ENCODE measurements at places on chromosomes 12 and 14.

- peak; percentile 67 for DNase-seq
Observed at GRCh38 chr12:3491938-3492792, 1.2 kb downstream of the PRMT8 start.

DNA sequence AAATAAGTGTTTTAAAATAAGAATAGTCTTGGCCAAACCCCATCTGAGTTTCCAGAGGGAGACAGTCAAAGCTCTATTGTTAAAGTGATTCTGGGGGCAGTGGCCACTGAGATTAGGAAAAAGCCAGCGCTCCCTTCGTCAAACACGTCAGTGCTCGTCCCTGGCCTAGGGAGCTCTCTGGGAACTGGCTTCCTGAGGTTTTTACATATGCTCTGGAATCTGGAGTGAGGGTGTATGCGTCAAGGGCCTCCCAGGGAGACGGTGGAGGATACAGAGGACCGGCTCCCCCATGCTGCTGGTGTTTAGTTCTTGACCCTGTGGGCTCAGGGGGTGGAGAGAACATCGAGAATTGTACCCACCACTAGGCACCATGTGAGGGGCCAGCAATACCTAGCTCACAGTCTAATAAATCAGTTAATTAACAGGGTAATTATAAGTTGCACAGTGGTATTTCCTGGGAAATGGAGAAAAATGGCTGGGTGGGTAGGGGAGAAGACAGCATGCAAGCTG lies 87.0 kb downstream of the SLC25A47 start:
- no peak for DNase-seq

GRCh38 chr12:26383041-26383440 lies 187.7 kb downstream of the SSPN start:
- no peak for DNase-seq

GRCh38 chr14:58444627-58445026 lies 17.1 kb downstream of the KIAA0586 start:
- no peak for DNase-seq

- DNase-seq = no peak
Observed at GRCh38 chr14:53193193-53193592, 40.1 kb upstream of the DDHD1 start.

DNA sequence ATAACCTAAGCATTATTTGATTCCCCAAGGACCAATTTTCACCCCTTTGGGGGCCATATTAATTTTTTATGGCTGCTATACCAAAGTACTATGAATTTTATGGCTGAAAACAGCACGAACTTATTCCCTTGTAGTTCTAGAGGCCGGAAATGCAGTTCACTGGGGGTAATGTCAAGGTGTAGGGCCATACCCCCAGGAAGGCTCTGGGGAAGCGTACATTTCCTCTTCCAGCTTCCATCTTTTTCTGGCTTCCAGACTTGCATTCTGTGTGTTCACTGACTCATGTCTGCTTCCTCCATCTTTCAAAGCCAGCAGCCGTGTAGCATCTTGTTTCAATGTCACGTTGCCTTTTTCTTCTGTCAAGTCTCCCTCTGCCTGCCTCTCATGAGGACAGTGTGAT lies 133.5 kb downstream of the BICD1 start:
- no peak for DNase-seq

DNA sequence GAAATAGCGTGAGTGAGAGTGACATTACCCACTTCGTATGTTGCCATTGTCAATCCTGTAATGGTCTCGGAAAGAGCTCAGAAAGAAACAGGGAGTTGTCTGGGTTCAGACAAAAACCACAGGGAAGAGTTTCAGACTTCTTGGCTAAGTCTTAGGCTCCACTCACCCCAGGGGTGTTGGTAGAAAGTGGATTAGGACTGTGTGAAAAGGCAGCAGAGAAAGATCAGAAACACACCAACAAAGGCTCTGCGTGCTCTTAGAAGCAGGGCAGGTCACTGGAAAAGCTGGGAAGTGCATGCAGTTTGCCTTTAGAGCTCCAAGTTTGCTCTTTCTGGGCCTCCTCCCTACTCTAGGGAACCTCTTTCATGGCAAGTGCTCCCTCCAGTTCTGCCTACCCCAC lies 106.1 kb upstream of the PLXNC1 start:
- peak; percentile 22 for DNase-seq

DNA sequence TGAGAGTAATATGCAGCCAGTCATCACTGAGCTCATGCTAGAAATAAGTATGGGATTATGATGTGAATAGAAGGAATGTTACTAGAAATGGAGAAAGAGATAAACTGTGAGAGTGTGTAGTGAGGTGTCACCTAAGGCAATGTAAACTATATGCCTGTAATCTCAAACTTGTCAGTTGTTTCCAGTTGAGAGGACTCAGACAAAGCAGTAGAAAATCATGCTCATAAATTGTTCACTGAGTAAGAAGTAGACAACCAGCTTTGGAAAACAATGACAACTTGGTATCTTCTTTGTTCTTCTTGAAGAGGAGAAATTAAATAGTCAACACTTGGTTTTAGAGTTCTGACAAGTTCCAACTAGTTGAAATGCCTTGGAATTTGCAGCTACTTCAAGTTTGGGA lies 148.5 kb upstream of the OR4E1 start:
- no peak for DNase-seq

DNA sequence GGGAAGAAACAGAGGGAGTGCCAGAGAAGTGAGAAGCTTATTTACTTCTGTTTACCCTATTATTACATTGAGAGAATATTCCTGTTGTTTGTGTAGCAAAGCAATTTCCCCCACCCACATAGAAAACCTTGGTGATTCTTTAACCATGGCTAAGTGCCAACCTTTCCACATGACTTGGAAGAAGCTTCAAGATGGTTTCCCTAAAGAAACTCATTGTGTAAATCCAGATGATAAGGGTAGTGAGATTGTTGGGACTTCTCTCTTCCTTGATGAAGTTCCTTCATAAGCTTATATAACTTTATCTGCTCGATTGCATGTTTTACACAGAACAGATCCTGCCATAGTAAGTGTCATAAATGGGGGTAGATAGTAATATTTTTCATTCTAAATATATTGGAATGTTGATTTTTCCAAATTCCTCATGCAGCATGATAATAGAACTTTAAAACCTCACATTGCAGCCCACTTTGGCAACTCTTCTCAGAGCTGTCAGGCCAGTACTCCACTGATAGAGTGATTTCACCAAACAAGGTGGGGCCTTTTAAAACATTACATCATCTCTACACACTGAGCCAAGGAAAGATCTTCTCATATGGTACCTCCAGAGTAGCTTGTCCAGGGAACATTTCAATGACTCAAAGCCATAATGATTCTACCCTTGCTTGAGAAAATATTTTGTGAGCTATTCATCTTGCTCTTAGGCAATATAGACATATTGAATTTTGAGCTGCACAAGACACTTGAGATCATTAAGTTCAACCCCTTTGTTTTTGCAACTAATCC lies 47.8 kb upstream of the KIF21A start:
- no peak for DNase-seq

GRCh38 chr14:91380610-91381371 lies 36.8 kb downstream of the CCDC88C start:
- peak; percentile 70 for DNase-seq

GRCh38 chr14:25411781-25412757 lies 362.1 kb upstream of the STXBP6 start:
- peak; percentile 64 for DNase-seq

GRCh38 chr12:54428050-54429013 lies 9.3 kb upstream of the ITGA5 start:
- no peak for DNase-seq

DNA sequence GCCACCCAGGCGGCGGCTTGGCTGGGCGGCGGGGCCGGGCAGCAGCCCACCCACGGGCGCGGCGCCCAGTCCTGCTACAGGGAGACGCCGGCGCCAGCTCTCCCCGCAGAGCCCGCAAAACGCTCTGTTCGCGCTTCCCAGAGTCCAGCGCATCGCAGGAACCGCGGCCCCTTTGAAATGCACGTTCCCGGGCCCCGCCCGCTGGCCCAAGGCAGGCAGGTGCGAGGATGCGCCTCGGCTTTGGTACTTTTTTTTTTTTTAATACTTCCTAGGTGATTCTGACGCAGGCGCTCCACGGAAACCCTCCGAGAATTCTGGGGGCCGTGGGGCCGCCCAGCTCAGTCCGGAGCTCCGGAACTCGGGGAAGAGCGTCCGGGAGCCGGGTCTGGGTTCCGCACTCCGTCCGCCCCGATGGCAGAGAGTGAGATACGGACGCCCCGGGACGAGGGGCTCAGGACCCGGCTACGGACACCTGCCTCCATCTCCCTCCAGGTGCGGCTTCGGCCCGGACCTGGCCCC lies 483 bp downstream of the POC1B start:
- peak; percentile 62 for DNase-seq

- DNase-seq = no peak
Observed at GRCh38 chr14:54197369-54197768, 199.4 kb upstream of the CDKN3 start.

GRCh38 chr12:96462571-96463280 lies 26.7 kb upstream of the CFAP54 start:
- peak; percentile 54 for DNase-seq

DNA sequence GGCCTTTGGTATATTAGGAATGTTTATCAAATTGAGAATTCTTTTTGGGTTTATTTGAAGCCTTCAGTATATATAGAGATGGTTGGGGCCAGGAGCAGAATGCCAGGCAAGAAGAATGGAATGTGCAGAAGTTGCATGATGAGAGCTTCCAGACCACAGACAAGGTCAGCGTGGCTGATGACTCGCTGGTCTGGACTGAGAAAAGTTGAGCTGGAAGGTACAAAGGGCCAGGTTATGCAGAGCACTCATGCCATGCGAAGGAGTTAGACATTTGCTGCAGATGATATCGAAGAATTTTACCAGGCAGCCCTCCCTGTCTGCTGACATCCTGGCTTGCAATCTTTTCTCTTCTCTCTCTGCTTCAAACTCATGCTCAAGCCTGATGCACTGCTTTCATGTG lies 196.2 kb upstream of the ARHGAP5 start:
- DNase-seq = no peak

DNA sequence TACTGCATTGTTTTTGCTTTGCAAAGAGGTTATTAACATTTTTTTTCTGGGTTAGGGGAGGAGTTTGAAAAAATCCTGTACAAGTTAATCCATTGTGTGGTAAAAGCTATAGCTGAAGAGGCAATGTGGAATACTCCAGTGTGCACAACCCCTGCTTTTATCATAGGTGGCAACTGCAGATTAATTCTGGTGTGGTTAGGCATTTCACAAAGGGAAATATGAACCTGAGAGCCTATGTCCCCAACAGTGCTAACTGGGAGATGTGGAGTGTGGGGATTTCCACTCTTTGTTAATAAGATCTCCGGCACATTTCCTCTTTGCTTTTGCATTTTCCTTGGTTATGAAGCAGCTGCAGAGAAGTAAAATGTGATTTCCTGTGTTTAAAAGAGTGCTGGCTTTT lies 33.6 kb downstream of the PRORP start:
- DNase-seq = no peak

GRCh38 chr12:4144676-4145075 lies 128.9 kb upstream of the CCND2 start:
- DNase-seq = no peak

DNA sequence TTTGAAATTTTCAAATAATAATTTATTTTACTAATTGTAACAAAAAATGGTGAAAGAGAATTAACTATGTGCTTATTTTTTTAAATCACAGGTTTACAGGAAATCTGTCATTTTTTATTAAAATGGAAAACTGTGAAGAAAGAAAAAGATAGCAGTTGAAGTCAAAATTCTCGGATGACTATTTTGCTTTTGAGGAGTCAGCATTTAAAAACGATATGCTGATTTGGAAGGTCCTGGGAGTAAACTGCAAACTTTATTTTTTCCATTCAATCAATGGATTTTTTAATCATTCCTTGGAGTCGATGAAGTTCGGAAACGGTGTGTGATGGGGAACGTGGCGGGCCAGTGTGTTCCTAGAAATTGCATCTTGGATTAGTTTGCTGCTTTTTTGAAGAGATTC lies 258.9 kb upstream of the NAV3 start:
- no peak for DNase-seq

GRCh38 chr12:103710544-103710943 lies 123.5 kb downstream of the STAB2 start:
- no peak for DNase-seq

DNA sequence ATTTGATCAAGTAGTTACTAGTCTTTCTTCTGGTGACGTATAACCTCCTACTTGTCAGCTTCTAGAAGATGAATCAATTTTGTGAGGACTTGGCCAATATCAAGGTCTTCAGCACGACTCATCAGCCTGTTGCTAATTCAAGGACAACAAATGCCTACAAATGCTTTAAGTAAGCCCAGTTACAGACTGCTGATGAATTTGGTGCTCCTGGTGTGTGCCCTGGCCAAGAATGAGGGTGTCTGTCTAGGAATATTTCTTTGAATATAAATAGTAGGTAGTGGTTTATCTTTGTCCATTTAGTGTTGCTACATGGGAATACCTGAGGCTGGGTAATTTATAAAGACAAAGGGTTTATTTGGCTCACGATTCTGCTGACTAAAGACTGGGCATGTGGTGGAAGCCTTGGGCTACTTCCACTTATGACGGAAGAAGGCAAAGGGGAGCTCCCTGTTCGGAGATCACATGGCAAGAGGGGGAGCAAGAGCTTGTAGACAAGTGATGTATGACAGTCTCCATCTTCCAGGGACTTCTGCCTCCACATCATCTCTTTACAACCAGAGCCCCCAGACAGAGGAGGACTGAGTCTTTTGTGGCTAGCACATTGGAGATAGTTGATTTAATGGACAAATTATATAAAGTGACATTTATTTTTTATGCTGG lies 180.2 kb downstream of the CRADD start:
- DNase-seq = no peak

DNA sequence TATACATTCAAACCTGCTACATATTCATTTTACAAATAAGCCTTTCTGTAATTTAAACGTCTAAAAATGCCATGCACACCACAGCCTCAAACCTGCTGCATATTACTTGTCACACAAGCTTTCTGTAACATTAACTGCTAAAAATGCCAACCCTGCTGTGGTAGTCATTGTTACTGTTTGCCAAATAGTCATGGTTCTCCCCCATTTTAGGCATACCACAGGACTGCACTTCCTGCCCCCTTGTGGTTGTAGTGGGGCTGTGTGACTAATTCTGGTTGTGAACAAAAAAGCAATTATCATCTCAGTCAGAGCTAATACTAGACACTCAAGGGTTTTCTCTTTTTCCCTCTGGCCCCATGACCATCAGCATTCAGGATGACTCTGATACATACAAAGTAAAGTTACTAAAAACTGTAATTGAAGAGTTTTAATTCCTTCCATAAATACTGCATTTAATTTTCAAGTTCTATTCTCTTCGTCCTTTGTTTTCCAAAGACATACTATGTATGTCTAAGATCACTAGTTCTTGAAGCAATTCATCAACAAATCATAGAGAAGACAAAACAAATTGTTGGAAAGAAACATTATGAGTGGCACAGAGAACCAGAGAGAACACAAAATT lies 5.7 kb upstream of the SLC35F4 start:
- DNase-seq = peak; percentile 97

DNA sequence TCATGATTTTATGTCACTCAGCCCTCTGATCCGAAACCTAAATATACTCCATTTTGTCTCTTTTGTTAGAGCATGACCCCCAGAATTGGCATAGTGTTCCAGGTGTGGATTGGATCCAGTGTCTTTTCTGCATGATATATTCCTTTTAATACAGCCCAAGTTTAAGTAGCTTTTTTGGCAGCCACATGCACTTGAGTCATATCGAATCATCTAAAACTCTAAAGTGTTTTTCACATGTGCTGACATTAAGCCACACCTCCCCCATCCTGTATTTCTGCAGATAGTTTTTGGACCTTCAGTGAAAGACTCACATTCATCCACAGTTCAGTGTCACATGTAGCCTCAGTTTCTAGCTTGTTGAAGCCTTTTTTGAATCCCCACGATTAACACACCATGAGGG lies 30.6 kb downstream of the BORCS5 start:
- no peak for DNase-seq

Measured in NCI-H82 (cell line).